ENCODE measurements at places on chromosomes 4 and X.
A peak's percentile ranks its signal among the peaks of the same experiment; 100 is the strongest.

GRCh38 chr4:80393246-80393969 lies 57.9 kb downstream of the CFAP299 start:
- peak; percentile 25 for DNase-seq

- DNase-seq = no peak
Observed at GRCh38 chr4:99149426-99150019, 5.4 kb upstream of the ADH4 start.

GRCh38 chr4:88659055-88659889 lies 38.4 kb downstream of the NAP1L5 start:
- peak; percentile 37 for DNase-seq

DNA sequence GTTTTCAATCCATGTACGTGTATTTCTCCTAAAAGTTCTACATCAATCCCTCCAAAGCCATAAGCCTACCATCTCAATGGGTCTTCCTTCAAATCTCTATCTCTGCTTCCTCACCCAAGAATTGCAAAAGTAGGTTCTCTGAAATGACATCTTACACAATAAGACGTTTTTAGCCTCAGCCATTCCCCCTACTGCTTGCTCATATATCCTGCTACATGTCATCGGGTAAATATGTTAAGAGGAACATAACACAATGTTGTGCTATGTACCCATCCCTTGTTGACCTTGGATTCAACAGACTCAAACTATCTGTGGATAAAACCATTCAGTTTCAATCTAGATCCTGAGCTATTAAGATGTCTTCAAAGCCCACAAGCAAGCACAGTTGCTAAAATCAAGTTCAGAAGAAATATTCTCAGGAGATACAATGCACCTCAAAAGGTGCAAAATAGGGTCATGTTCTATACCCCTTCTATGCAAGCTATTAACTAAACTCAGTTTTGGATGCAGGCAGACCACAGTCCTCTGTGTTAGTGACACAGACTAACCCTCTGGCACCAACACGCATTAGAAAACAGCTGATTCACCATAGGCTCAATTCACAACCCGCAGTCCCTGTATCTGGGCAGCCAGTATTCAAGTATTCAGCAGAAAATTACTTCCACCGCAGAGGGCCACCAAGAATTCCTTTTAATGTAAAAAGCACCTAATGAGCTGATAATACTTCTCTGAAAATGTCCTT lies 56.8 kb downstream of the CD99L2 start:
- DNase-seq = no peak

DNA sequence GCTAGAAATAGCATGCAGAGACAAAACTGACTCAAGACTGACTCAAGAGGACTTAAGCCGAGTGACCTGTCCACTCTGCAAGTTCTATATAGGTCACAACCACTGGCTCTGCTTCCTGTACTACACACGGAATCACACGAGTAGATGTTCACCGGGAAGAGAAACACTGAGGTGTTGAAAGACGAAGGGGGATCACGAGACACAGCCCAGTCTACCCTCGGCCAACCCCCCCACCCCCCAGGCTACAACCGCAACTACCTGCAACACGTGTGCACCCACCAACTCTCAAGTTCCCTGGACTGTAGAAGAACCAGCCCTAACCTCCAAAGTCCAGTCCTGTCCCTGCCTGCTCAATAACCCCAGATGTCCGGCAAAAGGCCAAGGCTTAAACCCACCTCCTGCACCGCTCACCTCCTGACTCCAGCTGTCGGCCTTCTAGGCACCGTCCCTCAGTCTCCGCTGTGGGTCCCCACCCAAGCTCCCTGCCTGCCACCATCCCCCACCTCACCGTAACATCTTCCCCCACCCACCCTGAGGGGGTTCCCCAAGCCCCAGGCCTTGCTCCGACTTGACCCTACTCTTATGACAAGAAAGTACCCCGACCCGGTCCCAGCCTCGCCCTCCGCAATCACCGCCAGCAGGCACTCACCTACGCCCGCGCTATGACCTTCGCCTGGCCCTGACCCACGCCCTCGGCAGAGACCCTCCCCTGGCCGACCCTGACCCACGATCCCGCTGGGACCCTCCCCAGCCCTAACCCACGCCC lies 739 bp downstream of the GAK start:
- peak; percentile 14 for DNase-seq

DNA sequence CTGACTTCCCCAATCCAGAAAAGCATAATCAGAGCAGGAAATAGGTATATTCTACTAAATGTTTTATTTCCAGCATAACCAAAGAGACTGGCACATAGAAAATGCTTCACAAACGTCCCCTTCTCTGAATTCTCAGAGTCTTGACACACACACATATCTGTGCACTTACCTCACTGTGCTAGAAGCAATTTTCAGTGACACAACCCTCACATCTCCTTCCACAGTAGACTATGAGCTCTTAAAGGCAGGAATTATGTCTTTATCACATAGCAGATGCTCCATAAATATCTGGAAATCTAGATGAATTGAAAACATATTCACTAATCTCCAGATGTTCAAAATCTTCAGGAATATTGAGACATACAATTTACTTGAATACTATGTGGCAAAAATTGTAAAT lies 5.9 kb downstream of the SOWAHB start:
- DNase-seq = no peak

GRCh38 chrX:91108761-91109160 lies 325.9 kb upstream of the PABPC5 start:
- no peak for DNase-seq

- DNase-seq = no peak
Observed at GRCh38 chr4:1452431-1453051, 46.3 kb upstream of the NKX1-1 start.

GRCh38 chrX:51395480-51395809 lies 62.8 kb downstream of the NUDT10 start:
- DNase-seq = no peak

GRCh38 chr4:772118-772517 lies 53.8 kb downstream of the CPLX1 start:
- DNase-seq = no peak

GRCh38 chr4:181757910-181758660 lies 485.1 kb upstream of the TENM3 start:
- no peak for DNase-seq

GRCh38 chrX:64977830-64978229 lies 1.6 kb upstream of the ZC4H2 start:
- DNase-seq = no peak

DNA sequence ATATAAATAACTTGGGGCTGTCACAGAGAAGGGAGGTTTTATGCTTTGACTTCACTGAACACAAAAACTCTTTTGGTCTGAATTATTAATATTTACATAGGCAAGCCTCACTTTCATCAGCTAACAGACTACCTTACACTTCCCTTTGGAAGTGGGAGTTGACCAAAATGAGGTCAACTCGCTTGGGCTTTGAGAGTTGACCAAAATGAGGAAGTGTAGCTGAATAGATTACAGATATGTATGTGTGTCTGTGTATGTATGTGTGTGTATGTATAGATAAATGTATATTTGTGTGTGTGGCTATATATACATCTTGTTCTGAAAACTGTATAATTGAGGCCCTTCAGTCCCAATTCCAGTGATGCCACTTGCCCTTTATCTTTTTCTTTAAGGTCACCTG lies 113.3 kb upstream of the IL13RA1 start:
- no peak for DNase-seq

DNA sequence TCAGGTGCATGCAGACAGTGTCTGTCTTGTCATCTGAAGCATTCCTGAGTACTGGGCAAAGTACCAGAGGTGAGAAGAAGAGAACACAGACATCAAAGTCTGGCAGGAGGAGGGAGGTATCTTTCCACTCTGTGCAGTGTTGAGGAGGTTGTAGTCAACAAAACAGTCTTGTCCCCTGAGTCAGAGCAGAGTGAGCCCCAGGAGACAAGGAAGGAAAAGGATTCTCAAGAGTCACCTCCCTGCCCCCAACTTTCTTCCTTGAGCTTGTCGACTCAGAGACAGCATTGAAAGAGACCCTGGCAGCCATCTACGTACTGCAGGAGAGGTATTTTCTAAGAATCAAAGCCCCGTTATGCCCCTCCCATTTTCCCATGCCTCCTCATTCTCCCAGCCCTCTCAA lies 4.4 kb upstream of the SRPX start:
- no peak for DNase-seq

DNA sequence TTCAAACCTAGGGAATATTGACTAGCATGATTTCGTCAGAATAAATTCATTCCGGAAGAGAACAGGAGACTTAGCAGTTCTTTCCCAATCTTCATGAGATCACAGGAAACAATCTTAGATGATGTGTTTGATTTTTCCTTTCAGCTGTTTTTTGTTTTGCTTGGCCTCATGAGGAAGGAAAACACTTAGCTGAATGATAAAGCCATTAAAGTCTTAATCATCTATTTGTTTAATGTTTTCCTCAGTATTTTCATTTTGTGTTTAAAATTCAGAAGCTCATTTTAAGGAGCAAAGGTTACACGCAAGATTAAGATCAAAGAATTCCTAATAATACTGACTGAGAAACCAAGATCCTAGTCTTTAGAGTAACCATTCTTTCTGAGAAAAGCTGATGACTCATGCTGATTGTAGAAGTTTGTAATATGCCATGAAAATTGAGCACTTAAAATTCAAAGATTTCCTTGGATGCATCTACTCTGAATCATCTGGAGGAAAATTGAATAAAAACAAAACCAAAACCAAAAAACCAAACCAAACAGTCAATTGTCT lies 15.4 kb upstream of the TBC1D19 start:
- no peak for DNase-seq

- peak; percentile 24 for DNase-seq
Observed at GRCh38 chrX:19774905-19775304, 112.5 kb downstream of the SH3KBP1 start.

- DNase-seq = no peak
Observed at GRCh38 chr4:46890056-46890455, 19.0 kb downstream of the COX7B2 start.

DNA sequence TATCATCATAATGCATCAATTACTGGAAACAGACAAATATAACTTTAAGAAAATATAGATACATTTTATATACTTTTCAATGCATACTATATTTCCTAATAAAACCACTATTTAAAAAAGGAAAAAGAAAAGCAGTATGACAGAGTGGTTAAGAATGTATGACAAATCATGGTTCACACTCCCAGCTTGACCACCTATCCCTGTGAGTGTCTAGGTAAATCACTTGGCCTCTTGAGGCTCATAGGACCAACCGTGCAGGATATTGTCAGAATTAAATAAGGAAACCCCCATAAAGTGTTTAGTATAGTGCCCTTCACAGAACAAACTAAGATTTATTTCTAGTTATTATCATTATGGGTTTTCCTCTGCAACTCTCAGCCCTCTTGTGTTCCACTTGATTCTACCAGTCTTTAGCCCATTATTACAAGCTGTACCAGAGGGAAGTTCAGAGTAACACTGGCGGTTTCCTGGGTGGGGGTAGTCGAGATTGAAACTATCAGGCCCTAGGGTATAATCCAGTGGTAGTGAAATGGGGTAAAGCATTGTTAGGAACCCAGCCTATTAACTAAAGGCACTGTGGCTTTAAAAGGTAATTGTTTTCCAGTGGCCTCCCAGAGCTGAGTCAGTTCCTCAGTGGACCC lies 55.5 kb upstream of the PAK3 start:
- no peak for DNase-seq

DNA sequence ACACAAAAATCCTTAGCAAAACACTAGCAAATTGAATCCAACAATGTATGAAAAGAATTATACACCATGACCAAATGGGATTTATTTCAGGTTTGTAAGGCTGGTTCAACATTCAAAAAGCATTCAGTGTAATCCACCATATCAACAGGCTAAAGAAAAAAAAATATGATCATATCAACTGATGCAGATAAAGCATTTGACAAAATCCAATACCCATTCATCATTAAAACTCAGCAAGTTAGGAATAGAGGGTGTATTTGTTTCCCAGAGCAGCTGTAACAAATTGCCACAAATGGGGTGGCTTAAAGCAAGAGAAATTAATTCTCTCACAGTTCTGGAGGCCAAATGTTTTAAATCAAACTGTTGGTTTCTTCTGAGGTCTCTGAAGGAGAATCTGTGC lies 10.7 kb downstream of the VSIG1 start:
- no peak for DNase-seq

DNA sequence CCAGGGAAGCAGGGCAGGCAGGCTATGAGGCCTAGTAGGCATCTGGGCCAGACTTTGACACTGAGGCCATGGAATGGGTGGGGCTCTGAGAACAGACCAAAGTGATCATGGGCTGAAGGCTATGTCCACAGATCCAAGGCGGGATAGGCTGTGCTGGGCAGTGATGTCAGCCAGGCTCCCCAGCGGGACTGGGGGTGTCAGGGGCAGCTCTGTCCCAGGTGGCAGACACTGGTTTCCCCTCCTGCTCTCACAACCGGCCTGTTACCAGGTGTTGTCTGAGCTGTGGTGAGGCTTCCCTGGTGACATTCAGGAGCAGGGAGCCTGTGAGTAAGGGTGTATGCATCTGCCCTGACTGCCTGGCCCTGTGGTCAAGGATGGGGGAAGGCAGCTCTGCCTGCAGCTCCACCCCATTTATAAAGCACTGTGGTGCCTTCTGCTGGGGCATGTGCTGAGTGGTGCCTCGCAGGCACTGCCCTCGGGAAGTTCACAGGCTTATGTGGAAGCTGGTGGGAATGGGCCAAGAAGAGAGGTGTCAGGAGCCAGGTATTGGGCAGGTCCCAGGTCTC lies 2.9 kb downstream of the IL9R start:
- DNase-seq = no peak

GRCh38 chrX:2466876-2467656 lies 33.7 kb downstream of the DHRSX start:
- no peak for DNase-seq

- DNase-seq = no peak
Observed at GRCh38 chrX:101430457-101431078, 22.5 kb downstream of the HNRNPH2 start.

DNA sequence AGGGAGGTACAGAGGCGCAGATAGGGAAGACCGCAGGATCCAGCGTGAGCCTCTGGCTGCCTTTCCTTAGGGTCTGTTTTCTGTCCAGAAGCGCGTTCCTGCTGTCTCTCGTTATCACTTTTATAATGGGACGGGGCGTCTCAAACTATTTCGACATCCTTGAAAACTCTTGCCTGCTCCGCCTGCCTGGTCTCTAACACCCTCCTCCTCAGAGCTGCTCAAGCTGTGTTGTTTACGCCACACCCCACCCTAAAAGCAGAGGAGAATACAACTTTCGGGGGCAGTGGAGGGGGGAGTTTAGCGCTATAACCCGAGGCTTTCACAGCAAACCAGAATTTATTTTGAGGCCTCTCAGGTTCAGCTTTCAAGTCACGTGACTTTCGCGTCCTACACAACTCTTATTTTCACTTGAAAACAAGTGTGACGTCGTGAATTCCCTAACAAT lies 646 bp upstream of the FAM3A start:
- no peak for DNase-seq

DNA sequence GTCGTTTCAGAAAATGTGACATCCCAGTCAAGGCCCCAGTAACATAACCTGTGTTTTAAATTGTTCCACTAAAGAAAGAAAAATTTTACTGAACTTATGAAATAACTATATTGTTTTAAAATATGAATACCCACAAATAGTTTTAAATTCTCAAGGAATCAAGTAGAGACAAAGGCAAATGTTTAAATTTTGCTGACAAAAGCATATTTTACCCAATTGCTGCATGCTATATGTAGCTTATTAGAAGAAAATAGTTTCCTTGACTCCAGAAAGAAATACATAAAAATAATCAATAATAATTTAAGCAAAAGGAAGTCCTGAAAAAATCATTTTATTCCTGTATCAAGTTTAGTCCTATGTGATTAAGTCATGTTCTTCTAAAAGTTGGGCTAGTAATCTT lies 481.3 kb upstream of the ADGRL3 start:
- DNase-seq = no peak

GRCh38 chr4:94463771-94464170 lies 12.0 kb downstream of the PDLIM5 start:
- no peak for DNase-seq

- peak; percentile 3 for DNase-seq
Observed at GRCh38 chr4:4689694-4690440, 148.0 kb upstream of the STX18 start.
